Hematopoietic multipotent progenitor cell treated with erythropoietin and hydrocortisone succinate and interleukin-3 and kit ligand, for 8 days (in vitro differentiated cells): ENCODE measurements at places on chromosomes 11 and 22.

GRCh38 chr22:25038239-25038638, 85.7 kb downstream of the KIAA1671 start:
- DNase-seq = no peak

DNA sequence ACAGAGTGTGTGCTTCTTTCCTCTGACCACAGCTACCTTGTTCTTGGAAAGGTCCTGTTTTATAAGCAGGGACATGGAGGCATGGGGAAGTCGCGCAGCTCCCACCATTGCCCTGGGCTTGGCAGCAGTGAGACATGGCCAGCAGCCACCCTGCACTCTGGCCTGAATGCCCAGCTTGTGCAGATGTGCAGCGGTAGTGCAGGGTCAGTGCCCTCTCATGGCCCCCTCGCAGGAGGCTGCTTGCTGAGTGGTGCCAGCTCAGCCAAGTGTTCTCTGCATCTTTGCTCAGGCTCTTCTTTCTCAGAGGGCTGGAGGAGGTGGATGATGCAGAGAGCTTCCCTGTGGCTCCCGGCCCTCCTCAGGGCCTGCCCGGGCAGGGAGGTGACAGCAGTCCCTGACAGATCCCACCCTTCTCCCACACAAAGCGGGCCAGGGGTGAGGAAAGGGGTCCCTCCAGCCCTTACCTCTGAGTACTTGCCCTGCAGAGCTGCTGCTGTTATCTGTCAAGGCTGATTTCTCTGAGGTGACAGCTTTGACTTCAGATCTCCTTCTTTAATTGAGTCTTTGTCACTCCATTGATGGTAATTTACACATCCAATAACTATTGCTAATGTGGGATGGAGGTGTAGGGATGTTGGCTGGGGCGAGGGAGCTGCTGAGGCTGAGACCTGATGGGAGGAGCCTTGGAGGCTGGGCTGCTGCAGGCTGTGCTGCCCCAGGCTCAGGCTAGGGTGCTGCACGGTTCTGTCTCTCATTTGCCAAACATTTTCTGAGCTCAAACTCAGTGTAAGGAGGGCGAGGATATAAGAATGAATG, 47.4 kb upstream of the B3GAT1 start:
- DNase-seq = no peak

DNA sequence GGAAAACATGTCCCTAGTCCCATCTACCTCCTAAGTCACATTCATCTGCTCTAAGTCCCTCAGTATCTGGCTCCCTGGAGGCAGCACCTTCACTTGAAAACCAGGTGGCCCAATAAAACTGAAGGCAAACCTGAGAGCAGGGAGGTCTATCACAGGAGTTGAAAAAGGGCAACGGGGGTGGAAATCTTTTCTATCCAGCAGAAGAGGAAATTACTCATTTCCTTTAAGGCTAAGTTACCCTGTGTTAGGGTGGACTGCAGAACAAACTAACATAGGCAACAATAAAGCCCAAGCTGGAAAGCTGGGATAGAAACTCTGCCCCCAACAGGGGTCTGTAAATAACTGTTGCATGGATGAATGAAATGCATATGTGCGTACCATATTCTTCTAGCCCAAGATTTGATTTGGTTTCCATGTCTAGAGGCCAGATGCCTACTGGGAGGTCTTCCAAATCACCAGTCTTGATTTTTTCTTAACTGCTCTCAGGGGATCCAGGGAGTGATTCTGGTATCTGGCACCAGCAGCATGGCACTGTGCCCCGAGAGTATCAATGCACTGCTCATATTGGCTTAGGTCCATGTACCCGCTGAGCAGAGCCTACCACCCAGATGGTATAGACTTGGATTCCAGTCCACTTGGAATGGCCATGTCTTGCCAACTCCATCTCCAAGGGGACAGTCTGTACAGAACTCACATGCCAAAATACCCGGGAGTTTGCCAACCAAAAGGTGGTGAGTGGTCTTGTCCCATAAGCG, 350.0 kb upstream of the NCAM1 start:
- no peak for DNase-seq

GRCh38 chr11:128476049-128476448, 111.3 kb downstream of the ETS1 start:
- DNase-seq = peak; percentile 14

DNA sequence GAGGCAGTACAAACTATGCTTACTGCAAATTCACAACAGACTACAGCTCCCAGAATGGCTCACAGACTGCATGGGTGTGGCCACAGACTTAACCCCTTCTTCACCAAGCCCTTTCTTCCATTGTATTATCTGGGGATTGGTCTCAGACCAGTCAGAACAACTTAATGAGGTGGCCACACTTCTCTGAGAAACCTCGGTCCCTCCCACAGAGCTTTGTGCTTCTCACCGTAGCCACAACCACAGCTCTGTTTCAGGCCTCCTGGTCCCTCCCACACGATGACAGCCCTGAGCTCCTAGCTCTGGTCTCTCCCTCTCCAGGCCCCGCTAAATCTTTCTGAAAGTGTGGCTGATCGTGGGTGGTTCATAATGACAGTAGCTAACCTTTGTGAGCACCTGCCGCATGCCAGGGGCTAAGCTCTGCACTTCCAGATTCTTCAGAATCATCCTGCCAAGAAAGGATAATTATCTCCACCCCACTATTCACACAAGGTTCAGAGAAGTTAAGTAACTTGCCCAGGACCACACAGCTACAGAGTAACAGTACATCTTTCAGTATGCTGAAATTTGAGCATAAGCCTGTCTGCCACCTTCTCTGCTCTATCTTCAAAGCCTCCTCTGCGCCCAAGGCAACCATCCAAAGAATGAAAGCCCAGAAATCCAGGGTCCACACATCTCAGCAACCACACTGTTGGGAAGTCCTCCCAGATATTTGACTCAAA, 5.4 kb downstream of the PDE2A start:
- DNase-seq = no peak

- DNase-seq = peak; percentile 63
These were observed 262.5 kb downstream of the DCDC1 start for GRCh38 chr11:31106968-31107576.

GRCh38 chr22:44424867-44425693, 73.0 kb downstream of the RTL6 start:
- DNase-seq = no peak

DNA sequence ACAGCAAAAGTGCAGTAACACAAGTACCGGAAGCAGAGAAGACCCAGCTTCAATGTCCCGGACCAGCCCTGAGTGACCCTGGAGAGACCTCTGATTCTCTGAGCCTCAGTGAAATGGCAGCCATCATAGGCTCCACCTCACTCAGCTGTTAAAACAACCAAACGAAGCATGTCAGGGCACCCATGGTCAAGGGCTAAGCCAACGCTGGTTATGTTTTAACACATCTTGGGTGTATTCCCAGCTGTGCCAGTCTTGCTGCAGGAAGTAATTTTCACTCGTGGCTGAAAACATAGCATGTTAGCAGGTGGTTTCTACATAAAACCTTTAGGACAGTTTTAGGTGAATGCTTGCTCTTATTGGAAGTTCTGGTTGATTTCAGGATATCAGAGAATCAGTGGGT, 30.9 kb downstream of the LMO2 start:
- no peak for DNase-seq

DNA sequence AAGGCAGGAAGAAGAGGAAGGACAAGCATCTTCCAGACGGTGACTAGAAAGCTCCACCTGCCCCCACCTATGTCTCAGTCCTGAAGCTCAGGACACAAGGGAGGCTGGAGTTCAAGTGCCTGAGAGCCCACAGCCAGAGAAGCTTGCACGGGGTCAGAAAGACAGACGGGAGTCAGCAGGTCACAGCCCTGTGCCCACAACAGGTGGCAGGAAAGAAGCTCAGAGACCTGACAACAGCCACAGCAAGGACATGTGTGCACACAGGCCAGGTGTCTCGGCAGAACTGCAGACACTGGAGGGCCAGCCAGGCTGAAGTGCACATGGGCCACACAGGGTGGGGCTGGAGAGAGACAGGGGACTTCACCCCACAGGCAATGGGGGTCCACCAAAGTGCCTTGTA, 37.2 kb upstream of the MOB2 start:
- DNase-seq = no peak

DNA sequence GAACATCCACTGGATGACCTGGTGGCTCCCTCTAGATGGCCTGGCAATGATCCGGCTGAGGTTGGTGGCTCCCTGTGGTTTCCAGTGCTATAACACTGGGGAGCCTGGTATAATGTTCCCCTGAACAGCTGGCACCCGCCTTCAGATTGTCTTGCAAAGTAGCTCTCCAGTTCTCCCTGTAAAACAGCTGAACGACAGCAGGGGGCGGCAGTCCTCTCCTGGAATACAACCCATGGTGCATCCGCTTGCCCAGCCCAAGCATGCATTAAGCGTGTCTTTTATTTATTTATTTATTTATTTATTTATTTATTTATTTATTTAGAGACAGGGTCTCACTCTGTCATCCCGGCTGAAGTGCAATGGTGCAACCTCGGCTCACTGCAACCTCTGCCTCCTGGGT, 258.9 kb downstream of the BUD13 start:
- DNase-seq = peak; percentile 36

DNA sequence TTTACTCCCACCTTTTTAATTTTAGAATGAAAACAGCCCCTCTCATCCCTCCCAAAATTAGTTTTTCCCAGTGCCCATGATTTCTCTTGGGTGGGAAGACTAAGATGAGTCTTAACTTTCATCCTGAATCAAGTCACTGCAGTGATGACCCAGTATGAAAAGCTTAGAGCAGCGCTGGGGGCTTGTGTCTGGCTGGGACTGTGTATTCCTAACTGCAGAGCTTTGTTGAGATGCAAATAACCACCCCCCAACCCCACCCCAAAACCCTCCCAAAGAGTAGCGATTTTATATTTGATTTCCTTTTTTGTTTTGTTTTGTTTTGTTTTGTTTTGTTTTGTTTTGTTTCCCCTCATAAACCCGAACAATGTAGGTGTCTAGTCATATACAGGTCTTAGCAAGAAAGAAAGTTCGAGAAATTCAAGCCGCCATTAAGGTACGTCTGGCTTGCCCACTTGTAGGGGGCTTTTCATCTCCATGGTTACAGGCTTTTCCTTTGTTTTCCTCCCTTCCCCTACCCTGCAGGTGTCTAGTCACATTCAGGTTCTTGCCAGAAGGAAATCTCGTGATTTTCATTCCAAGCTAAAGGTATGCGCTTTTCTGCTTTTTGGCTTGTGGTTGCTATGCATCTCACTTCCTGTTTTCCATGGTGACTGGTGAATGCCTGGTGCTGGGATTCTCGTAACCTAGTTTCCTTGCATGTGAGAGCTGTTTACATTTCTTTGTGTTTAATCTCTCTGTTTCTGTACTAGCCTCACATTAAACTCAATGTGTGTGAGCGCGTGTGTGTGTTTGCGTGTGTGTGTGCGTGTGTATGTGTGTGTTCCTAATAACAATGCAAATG, 144.6 kb upstream of the RASSF10 start:
- no peak for DNase-seq

- DNase-seq = no peak
These were observed 350.8 kb downstream of the DLG2 start for GRCh38 chr11:85276332-85276731.

- no peak for DNase-seq
These were observed 15.6 kb downstream of the PISD start for GRCh38 chr22:31646186-31647019.

GRCh38 chr22:29079218-29079901, 6.5 kb downstream of the KREMEN1 start:
- DNase-seq = peak; percentile 91
